ENCODE measurements at places on chromosomes 2 and 18.

GRCh38 chr18:63138436-63139340, 180.9 kb downstream of the BCL2 start:
- DNase-seq, result no peak

GRCh38 chr18:11052800-11053199, 96.6 kb downstream of the PIEZO2 start:
- no peak for DNase-seq

DNA sequence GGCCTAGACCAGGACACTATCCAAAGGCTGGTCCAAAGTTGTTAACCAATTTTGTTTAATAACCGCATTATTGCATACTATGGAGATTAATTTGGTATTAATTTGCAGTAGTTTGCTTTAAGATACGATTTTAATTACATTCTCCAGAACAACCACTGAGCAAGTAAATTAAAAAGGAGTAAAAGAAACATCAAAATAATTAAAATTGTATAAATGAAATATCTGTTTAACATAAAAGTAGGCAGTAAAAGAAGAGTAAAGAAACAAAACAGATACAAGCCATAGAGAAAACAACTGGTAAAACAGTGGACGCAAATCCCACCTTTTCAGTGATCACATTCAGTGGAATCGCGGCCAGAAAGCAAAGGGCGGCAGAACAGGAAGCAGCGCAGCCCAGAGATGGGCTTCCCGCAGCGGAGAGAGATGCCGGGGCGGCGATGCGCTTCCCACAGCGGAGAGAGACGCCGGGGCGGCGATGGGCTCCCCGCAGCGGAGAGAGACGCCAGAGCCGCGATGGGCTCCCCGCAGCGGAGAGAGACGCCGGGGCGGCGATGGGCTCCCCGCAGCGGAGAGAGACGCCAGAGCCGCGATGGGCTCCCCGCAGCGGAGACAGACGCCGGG, 176.8 kb downstream of the RTP5 start:
- DNase-seq, result peak; percentile 22

GRCh38 chr2:114968748-114969400, 526.4 kb downstream of the DPP10 start:
- DNase-seq, result no peak

GRCh38 chr2:108079736-108080135, 93.4 kb downstream of the SLC5A7 start:
- no peak for DNase-seq

DNA sequence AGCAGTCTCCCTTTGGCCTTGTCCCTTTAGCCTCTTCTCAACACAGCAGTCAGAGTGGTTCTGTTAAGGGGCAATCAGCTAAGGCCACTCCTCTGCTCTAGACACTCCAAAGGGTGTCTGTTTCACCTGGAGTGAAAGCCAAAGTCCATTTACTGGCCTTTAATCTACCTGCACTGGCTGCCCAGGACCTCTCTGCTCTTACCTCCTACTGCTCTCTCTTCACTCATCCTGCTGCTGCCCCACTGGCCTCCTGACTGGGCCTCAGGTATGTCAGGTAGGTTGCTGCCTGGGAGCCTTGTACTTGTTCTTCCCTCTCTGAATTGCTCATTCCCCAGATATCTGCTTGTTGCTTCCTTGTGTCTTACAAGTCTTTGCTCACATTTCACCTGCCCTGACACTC, 68.2 kb downstream of the PIKFYVE start:
- DNase-seq, result no peak

DNA sequence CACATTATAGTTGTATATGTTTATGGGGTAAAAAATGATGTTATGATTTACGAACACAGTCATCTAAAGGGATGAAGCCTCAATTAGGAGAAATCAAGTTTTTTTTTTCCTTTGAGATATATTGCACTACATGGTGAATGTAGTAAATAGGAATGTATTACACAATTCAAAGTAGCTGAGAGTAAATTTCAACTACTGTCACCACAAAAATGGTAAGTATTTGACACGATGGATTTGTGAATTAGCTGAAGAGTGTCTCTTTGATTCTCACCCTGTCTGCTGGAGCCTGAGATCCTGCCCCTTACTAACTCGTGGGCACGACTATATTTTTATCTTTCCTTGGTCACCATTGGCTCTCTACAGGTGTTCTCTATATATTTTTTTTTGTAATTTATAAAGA, 540.4 kb upstream of the DSEL start:
- no peak for DNase-seq

DNA sequence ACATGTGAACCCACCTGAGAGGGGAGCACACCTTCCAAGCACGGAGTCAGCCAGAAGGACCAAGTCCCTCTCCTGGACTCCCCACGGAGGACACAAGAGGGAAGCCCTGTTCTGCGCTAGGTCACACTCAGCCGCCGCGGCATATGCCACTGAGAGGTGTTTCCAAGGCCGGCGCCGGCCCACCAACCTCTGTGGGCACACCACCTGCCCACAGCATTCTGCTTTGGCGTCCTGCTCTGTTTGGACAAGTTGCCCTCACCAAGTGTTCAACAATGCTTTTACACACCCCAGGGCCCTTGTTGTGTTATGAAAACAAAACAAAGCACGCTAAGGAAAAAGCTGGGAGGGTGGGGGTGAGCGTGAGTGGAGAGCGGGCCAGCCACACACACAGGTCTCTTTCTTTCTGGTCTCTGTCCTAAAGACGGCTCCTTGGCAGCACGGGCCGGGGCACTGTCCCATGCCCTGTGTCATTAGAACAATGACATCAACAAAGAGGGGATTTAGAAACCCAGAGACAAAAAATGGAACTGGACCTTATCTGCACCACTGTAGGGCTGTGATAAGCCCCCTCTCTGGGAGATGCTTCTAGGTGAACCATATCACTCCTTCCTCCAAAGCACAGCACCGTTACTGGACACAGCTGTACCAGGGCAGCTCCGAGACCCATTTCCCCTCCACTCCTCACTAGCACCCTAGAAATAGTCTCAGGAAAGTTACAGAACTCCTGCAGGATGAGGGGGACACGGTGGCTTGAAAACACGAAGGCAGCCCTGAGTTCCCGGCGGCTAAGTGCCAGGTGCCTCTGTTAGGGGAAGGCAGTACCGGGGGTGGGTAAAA, 17.0 kb downstream of the SMAD7 start:
- DNase-seq, result no peak

GRCh38 chr18:75246721-75247610, 36.4 kb downstream of the TSHZ1 start:
- no peak for DNase-seq

GRCh38 chr18:54112356-54112755, 112.1 kb downstream of the MBD2 start:
- DNase-seq, result no peak

GRCh38 chr2:181655519-181655918, 1.4 kb downstream of the CERKL start:
- no peak for DNase-seq

- no peak for DNase-seq
Observed at GRCh38 chr2:170189757-170190156, 11.8 kb downstream of the MYO3B start.

DNA sequence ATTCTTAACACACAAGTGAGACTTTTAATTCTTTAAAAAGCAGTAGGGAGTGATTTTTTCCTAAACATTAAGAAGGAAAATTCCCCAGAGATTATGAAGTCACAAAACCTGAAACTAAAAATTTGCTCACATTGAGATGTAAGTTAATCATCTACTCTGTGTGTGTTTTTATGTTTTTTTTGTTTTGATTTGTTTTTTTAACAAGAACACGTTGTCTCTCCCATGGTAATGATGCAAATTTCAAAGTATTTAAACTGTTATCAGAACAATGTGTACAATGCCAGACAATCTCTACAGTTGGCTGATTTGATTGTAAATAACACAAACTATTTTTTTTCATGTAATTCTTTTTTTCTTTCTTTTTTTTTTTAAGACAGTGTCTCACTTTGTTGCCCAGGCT, 71.5 kb downstream of the COLEC12 start:
- no peak for DNase-seq

DNA sequence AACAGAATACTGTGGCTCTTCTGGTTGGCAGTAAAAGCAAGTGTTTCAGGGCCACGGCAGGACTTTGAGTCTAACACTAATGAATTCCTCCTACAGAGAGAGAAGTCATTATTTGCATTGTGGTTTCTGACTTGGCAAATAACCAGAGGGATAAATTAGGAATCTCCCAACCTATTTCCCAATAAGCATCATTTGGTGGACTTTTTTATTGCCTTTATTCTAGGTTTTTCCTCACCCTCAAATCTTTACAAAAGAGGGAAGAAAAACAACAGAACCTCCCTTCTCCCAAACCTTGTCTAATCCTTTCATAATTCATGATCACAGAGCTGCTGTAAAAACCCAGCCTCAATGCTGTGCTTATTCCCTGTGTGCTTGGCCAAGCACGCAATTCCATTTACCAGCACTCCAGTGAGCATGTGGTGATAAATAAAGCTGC, 179.7 kb downstream of the AGPS start:
- DNase-seq, result no peak

DNA sequence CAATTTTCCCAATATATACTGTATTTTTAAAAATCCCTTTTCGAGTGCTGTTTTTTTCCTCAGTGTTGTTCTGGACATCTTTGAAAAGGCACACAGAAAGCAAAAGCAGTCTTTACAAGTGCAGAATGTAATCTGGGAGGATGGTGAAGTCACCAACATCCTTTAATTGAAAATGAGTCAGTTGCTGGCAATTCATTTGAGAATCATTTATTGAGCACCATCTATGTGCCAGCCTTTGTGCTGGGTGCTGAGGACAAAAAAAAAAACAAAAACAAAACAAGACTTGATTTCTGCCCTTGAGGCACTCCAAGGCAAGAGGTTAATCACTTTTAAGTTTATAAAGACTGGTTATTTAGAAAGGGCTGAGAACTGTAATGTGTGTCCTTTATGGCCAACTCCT, 46.7 kb upstream of the ACVR1 start:
- no peak for DNase-seq
